Stimulated activated memory B cell treated with anti-CD40 and anti-IgM and Interleukin-4, amounts not matched to agents 10 μg/mL and 1 μg/mL and 100 μg/mL, for 72 hours (primary cell): ENCODE measurements at places on chromosomes 3 and 15.
A peak's percentile ranks its signal among the peaks of the same experiment; 100 is the strongest.

DNA sequence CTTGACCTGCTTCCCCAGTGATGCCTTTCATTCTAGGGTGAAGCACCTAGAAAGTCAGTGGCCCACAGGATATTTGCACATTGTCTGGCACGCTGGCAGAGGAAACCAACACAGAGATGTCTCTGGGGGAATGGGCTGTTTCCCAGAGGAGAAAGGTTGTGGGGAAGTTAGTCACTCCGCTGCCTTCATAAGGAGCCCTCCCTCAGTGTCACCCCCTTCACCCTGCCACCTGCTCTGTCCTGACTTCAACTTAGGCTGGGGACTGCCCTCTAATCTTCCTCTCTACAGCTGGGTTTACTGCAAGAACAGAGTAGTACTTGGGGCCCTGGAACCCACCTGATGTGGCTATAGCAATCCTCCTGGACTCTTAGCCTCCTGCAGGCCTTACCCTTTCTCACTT is 5.7 kb downstream of the KLHDC8B start:
- ATAC-seq, result no peak

- ATAC-seq, result no peak
Observed at GRCh38 chr15:96687388-96688107, 357.0 kb downstream of the NR2F2 start.

DNA sequence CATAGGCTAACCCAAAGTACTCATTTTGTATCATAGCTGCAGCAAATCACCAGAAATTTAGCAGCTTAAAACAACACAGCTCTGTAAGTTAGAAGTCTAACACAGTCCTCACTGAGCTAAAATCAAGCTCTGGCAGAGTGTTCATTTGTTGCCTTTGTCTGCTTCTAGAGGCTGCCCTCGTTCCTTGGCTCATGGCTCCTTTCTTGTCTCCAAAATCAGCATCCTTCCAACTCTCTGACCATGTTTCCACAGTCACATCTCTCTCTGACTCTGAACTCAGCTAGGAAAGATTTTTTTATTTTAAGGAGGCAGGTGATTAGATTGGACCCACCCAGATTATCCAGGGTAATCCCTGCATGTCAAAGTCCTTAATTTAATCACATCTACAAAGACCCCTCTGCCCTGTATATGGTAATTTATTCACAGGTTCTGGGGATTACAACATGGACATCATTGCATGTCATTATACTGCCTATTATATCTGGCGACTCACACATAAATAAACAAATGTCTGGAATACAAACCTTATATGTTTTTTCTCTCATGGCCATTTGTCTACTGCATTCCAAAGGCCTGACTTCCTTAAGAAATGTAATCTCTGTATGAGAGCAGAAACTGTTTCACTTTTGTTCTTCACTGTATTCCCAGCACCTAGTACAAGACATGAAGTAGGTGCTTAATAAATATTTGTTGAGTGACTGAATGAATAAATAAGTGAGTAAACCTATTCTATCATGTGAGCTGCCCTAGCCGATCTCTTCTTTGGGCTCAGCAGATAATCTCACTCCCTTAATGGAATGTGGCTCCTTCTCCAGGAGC is 15.1 kb upstream of the UACA start:
- no peak for ATAC-seq

DNA sequence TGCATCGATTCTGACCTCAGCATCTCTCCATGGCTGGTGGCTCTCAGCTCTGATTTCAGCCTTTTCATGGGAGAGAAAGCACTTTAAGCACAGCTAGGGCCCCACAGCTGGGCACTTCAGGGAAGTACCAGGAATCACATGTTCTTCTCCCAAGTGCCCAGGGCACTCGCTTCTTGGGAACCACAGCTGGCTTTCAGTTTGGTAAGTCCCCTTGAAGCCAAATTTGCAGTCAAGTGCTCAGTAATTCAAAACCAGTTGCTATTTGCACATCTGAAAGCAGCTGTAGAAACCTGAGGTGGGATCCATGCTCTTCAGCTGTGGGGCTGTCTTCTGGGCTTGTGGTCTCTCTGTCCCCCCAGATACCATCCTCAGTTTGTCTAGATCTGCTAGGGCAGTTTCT is 12.8 kb downstream of the GABRA5 start:
- ATAC-seq, result no peak

DNA sequence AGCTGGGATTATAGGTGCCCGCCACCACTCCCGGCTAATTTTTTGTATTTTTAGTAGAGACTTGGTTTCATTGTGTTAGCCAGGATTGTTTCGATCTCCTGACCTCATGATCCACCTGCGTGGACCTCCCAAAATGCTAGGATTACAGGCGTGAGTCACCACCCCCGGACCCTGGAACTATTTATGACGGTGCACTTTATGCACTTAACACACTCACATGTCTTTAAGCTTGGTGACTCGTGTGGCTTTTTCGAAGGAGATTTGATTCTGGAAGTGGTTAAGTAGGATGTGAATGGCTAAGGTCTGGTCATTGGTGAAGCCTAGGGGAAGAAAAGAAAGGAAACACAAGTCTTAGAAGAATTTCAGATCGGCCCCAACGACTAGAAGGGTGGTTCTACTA is 20.3 kb downstream of the BBS4 start:
- ATAC-seq, result no peak

GRCh38 chr15:88635318-88635717 is 3.5 kb upstream of the ISG20 start:
- ATAC-seq, result peak; percentile 40

DNA sequence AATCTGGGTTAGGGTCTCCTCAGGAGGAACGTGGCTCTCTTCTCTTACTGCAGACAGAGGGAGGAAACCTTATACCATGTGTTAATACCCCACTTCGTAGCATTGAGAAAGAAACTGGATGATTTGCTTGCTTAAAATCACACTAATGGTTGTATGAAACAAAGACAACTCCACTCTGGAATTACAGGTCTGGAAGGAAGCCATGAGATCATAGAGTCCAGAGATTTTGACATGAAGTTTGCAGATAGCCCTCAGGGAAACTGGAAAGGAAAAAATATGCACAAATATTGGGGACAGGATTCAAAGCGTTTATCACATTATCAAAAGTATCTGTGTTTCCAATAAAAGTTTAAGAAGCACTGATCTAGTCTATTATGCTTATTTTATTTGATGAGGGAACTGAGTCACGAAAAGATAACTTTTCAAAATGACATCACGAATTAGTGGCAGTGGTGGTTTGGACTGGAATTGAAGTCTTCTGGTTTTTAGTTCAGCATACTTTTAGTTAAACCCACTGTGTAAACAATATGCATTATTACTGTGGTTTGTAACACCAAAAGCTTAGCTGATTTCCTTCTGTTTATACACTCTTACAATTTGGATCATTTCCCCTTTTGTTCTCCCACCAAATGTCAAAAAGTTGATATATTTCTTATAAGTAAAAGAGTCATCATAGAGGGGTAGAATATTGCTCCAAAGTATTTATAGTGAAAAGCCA is 16.8 kb downstream of the FGF7 start:
- ATAC-seq, result no peak

- ATAC-seq, result no peak
Observed at GRCh38 chr15:51267703-51268083, 70.7 kb downstream of the CYP19A1 start.

DNA sequence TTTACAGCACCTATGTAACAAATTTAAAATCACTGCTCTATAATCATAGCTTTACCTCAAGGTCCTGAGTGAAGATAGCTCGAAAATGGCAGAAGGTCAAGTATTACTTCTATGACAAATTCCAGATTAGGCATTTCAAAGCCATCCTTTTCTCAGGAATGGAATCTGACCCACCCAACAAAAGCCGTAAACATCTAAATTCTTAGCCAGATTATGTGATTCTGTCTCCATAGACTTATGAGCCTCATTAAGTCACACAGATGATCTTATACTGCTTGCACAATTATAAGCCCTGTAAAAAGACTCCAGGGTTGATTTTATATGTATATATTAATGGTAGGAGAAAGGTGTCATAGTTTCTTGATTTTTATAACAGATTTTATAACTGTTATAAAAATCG is 56.9 kb downstream of the CEP152 start:
- no peak for ATAC-seq

GRCh38 chr3:51845129-51845528 is 16.3 kb upstream of the IQCF2 start:
- ATAC-seq, result no peak

GRCh38 chr3:128597900-128598299 is 52.7 kb downstream of the RPN1 start:
- ATAC-seq, result no peak

- ATAC-seq, result no peak
Observed at GRCh38 chr3:20388971-20389370, 203.0 kb upstream of the SGO1 start.

DNA sequence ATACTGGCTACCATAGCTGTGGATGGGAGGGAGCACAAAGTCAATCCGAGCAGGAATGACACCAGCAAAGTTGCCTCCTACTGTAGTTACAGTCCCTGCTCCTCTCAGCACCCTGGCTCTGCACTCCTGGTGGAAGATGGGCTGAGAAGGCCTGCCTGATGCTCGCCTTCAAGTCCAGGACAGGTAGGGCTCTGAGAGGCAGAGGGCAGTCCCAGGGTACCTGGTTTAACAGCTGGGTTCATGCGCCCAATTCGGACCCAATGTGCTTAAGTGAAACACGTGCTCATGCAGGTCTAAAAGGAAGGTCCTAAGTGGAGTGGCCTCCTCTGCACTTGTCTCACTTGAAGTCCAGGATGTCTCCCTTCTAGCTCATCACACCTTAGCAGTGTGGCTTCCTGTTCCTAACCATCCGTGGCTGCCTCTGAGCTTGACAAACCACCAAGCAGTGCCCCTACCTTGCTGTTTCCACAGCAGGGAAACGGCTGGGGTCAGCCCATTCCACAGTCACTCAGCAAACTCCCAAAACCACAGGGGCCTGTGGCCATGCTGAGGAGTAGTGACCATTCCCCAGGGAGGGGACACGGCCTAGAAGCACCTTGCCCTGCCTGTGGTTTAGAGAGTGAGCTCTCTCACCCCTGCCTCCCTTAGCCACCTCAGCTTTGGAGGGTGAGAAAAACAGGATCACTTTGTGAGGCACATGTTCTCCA is 3.9 kb upstream of the MUSTN1 start:
- no peak for ATAC-seq

GRCh38 chr15:60523056-60523455 is 44.1 kb upstream of the ICE2 start:
- ATAC-seq, result no peak

- no peak for ATAC-seq
Observed at GRCh38 chr3:11913316-11913715, 66.6 kb upstream of the TAMM41 start.

- no peak for ATAC-seq
Observed at GRCh38 chr3:151859233-151859673, 14.2 kb upstream of the SUCNR1 start.

DNA sequence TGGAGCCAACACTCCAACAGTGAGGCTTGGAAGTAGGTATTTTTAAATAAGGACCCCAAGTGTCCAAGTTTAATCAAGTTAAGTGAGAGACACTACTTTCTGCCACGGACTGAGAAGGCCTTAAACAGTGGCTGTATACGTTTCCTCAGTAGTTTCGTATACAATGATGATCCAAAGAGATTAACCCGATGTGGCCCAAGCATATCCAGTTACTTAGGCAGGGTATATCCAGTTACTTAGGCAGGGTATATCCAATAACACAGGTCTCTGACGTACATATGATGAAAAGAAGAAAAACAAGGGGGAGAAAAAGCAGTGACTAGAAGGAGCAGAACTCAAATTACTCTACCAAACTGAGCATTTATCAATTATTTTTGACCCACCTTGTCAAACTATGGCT is 591.4 kb downstream of the FOXP1 start:
- ATAC-seq, result no peak

DNA sequence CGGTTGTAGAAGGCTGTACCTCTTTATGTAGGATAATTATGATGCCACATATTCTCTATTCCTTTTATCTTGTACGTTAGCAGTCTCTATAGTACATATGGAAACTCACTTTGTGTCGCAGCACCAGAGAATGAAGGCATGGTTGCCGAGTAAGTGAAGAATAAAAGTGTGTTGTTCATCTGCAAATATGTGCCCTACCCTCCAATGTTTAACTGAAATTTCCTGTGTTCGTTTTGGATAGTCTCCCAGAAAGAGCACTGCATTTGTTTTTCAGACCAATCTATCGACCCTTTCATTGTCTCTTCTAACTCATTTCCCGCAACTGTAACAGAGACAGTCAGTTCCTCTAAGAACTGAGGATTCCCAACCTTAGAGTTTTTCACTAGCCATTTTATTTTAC is 592.8 kb downstream of the TUSC7 start:
- ATAC-seq, result no peak

- ATAC-seq, result no peak
Observed at GRCh38 chr3:175227126-175227525, 368.0 kb downstream of the NAALADL2 start.

- no peak for ATAC-seq
Observed at GRCh38 chr15:32905481-32905880, 187.7 kb downstream of the GREM1 start.

GRCh38 chr3:102737353-102737752 is 302.5 kb downstream of the ZPLD1 start:
- no peak for ATAC-seq

GRCh38 chr3:86785386-86785785 is 205.6 kb downstream of the VGLL3 start:
- no peak for ATAC-seq

GRCh38 chr15:40498418-40498817 is 27.6 kb downstream of the CHST14 start:
- ATAC-seq, result no peak

DNA sequence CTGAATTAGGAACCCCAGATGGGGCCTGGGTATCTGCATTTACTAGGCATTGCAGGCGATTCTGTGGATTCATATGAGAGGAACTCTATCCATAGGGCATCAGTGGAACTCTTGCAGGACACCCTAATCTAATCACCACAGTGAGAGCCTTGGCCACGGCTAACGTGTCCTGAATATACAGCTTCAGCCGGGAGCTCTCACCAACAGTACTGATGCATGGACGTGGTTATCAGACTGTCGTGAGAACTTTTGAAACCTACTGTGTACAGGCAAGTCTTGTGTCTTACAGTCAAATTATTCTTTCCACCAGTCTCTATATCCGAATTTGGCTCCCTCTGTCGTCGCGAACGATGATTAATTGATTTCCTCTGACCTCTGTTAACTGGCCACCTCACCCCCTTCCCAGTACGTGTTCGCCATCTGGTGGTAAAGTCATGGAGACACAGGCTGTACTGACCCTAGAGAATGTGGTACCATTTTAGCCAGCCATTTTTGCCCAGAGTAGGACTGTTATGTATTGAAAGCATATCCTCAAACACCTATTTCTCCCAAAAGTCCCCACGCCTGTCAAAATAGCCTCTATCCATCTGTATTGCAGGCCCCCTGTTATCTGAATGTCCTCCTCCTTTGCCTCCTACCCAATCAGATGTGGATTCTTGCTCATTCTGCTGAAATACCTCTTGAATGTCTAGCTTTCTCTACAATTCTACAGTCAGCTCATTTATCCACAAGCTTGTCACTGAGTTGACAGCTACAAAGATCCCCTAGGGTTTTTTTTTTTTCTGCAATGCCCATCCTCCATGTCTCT is 39.7 kb downstream of the GLDN start:
- peak; percentile 80 for ATAC-seq
